Peyer's patch (tissue), 4 donors: ENCODE measurements at places on chromosomes 4 and X. TPM values are rescaled to one million over a fixed set of nuclear protein-coding genes. Genes with fewer than 3 reads are reported as not detected.

Gene ZMAT1
- total RNA-seq, result 2.6 TPM

Gene TIGD2
- total RNA-seq, result 17.7 TPM

DNA sequence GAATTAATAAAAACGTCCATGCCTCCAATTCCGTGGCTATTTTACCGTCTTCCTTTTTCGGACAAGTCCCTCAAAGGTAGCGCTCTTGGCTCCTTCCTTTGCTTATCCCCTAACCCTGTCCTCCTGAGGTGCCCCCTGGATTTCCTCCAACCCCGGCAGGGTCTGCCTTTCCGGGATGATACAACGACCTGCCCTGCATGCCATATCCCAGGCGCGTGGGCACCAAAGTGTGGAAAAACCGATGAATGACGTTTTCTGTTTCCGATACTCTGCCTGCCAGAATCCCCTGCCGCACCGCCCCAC, 706 bp upstream of the CSTF2 start:
- no peak for DNase-seq

DNA sequence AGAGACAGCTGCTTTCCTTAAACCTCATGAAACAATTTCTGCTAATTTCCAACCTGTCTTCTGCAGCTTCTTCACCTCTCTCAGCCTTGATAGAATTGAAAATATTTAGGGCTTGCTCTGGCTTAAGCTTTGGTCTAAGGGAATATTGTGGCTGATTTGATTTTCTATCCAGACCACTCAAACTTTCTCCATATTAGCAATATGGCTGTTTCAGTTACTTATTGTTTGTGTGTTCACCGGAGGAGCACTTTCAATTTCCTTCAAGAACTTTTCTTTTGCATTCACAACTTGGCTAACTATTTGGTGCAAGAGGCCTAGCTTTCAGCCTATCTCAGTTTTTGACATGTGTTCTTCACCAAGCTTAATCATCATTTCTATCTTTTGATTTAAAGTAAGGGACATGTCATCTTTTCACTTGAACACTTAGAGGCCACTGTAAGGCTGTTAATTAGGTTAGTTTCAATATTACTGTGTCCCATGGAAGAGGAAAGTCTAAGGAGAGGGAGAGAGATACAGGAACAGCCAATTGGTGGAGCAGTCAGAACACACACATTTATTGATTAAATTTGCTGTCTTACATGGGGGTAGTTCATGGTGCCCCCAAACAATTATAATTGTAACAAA, 213.2 kb downstream of the RASL11B start:
- no peak for DNase-seq

DNA sequence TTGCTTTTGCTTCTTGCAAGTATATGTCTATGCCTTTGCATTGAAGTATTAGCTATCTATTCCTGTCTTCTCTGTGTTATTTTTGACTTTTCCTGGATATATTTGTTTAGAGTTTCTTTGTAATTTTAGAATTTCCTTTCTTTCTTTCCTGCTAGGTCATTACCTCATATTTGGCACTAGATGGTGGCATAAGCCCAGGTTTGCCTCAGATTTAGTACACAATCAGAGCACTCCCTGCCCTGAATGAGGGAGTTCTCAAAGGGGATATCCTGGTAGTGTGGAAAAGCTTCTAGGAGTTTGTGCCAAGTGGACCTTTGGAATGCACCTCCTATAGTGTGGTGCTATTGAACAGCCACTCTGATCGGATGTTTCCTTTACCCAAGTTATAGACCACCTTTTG, 181.6 kb downstream of the UGT8 start:
- DNase-seq, result no peak

DNA sequence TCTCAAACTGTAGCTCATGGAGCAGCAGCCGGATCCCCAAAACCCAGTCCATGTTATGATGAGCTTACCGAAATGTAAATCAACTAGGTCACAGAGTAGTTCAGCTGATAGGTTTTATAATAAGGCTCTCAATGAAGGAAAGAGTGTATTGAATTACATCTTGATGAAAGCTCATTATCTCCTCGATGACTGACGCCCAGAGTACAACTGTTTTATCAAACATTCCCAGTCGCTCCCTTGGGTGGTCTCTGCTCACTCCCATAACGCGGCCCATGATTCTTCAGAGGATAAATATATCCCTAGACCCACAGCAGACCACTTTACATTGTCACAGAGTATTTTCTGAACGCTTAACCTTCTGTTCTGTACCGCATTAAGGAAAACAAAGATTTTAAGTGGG, 452.3 kb upstream of the GALNT7 start:
- no peak for DNase-seq
